ENCODE measurements at places on chromosomes 1 and 21.

- ATAC-seq: peak; percentile 41
These were observed 73.6 kb upstream of the PTGFRN start for GRCh38 chr1:116836099-116836498.

DNA sequence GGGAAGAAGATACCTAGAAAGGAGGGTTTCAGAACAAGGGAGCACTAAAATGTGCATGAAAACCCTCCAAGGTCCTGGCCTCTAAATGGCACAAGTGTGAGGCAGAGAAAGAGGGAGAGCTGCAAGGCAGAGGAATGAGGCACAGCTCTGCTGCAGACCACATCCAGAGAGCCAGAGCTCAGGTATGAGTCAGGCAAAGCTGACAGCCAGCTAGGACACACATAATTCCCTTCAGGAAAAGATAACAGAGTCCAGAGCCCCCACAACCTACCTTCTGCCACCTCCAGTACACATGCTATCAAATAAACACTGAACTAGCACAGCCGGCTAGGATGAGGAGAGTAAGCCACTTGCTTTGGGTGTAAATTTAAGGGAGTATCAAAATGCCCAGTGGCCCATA lies 62.2 kb downstream of the HSF2BP start:
- no peak for ATAC-seq

- no peak for ATAC-seq
These were observed 67.5 kb upstream of the RNPC3 start for GRCh38 chr1:103457886-103458455.

DNA sequence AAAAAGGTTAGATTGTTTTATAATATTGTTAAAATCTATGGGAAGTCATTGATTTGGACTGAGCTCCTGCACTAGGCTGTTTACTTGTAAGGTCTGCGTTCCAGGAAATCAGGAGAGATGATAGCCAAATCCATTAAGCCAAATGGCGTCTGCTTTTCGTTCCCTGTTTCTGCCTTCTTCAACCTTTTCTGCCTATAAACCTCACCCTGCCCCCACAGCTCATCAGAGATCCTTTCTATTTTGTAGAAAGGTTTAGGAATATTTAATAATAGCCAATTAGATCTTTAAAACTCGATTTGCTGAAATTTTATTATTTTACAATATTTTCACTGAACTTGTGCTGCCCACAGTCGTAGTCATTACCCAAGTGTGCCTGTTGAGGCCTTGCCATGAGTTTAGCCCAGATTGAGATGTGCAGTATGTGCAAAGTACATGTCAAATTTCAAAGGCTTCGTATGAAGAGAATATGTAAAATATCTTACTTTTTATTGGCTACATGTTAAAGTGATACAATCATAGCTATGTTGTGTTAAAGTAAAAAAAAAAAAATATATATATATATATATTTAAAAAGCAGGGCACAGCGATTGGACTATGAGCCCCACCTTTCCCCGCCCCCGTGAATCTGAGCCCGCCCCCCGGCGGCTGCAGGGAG lies 444 bp upstream of the IARS2 start:
- peak; percentile 1 for ATAC-seq

DNA sequence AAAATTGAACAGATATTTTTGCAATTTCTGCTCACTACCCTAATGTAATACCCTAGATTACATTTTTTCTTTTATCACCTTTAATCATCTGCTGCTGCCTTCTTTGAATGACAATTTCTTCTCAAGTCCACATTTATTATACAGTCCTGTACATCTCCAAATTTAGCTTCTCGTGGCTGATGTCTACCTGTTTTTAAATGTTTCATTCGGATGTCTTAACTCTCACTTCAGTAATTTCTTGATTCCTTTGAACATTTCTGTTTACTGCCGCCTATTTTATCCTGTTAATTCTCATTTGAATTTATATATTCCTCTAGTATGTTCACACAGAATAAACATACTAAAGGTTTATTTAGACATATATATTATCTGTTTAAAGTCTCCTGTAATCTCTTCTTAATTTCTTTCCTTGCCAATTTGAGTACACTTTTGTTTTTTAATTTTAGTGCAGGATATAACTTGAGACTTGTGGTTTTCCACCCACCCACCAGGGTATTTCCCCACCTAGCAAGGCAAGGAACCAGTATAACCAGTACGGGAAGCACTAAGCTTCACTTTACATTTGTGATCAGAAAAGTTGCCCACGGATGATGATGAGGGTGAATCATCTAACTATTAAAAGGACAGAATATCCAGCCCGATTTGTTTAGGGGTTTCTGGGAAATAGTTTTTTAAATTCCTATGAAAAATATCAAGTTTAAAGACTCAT lies 12.7 kb downstream of the INSL5 start:
- ATAC-seq: peak; percentile 77

GRCh38 chr1:205972491-205973168 lies 29.4 kb upstream of the SLC26A9 start:
- ATAC-seq: peak; percentile 27

GRCh38 chr1:77421504-77422233 lies 139.8 kb downstream of the AK5 start:
- ATAC-seq: no peak

GRCh38 chr1:11514366-11514765 lies 35.4 kb downstream of the DISP3 start:
- no peak for ATAC-seq

DNA sequence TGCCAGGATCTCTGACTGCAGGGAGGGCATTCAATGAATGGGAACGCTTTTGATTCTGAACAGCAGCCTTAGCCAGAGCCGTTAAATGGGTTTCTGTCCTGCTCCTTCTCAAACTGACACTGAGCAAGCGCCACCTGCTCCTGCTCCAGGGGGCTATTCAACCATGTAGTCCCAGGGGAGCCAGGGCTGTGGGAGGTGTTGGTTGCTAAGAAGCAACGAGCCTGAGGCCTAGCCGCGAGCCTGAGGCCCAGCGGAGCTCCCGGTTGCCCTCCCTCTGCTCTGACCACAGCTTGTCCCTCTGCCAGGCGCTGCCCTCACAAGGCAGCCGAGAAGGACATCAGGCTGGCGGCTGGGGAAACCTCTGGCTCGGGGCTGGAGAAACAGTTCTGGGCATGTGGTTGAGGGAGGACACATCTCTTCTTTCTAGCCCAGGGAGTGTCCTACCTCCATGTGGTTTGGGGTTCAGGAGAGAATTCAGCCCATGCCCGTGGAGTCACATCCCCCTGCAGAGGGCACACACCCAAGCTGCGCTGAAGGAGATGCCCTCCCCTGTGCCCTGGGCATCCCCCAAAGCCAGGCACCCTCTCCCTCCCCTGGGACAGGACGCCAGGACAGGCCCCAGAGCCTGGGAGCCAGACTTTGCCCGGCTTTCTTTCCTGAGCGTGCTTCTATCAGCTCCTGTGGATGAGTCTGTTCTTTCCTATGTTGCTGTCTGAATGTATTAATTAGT lies 18.0 kb downstream of the PCP4 start:
- ATAC-seq: no peak

- ATAC-seq: no peak
These were observed 383.8 kb upstream of the VAMP3 start for GRCh38 chr1:7387053-7387927.

GRCh38 chr1:121517586-121518230 lies 332.9 kb downstream of the SRGAP2C start:
- no peak for ATAC-seq

GRCh38 chr1:201842472-201843027 lies 13.6 kb downstream of the IPO9 start:
- ATAC-seq: no peak

DNA sequence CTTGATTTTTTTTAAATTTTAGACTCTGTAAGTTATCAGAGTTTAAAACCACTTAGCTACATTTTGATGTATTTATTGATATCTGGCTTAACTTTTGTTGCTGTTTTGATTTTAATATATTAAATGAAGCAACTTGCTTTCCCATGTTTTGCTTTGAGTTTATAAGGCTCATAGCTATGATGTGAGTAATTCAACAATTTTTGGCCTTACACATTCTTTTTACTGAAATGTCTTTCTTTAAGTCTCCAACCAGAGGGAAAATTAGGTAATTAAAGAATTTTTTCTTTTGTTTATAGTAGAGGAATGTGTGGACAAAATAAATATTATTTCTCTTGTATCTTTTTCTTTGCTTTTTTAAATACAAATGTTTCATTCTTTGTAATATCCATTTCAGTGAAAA lies 258.3 kb upstream of the ADAMTS5 start:
- ATAC-seq: no peak

- ATAC-seq: no peak
These were observed 3.5 kb upstream of the C1orf52 start for GRCh38 chr1:85262985-85263384.

- no peak for ATAC-seq
These were observed 6.1 kb downstream of the CCDC18 start for GRCh38 chr1:93186667-93187066.

GRCh38 chr1:40421431-40422384 lies 28.6 kb upstream of the ZFP69B start:
- no peak for ATAC-seq

DNA sequence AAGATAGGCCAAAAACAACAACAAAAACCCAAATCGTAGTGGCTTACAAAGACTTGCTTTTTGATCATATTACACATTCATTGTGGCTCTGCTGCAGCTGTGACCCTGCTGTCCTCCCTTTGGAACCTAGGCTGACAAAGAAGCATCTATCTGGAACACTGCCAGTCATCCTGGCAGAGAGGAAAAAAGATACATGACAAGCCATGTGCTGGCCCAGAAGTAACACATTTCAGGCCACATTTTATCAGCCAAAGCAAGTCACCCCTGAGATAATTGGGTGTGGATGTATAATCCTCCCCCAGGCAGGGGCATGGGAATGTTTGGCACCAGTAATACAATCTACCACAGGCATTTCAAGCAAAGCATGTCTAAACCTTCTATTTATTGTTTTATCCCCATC lies 37.2 kb upstream of the AGO1 start:
- no peak for ATAC-seq

DNA sequence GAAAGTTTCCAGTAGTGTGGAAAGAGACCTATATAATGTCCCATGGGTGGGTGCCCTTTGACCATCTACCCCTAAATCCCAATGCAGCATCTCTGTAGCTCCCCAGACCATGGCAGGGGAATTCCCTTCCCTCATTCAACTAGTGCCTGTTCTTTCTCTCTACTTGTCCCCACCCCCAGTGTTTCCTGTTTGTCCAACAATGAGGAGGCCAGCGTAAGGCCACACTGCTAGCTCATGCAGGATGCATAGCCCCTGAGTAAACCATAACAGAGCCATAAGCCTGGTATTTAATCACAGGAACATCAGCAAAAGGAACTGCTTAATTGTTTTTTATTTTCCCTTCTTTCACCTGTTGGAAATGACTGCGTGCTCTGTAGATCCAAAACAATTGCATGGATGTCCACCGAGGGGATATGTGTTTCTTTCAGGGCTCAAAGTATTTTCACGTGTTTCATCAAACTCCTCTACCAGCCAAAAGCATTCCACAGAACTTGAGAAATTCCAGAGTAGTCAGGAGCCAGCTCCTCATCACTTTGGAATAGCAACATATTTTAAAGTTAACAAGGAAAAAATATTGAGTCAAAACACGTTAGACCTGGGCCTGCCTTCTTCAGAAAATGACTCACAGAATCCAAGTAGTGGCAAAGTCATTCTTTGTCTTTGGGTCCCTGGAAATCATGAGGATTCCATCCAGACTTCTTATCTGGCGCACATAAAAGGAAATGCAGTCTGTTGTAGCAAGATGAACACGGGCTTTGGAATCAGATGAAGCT lies 162.5 kb upstream of the SGIP1 start:
- peak; percentile 43 for ATAC-seq

- peak; percentile 17 for ATAC-seq
These were observed 819 bp upstream of the GPR3 start for GRCh38 chr1:27391511-27392095.

- ATAC-seq: no peak
These were observed 66.4 kb upstream of the NEK2 start for GRCh38 chr1:211741788-211742187.

DNA sequence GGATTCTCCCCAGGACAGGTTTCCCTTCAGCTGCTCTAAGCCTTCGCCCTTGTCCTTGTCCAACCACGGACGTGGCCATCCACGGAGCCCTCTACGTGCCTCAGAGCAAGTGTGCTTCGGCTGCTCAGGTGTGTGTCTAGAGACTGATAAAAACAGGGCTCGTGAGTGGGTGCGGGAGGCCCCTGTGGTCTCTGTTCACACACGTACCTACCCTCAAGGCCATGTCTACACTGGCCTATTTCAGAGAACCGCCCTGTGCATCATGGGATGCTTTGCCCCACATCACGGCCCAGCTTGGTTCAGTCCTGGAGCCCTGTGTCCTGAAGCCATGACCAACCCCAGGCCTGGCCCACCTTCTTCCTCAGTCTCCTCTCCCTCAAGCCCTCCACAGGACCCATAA lies 24.6 kb upstream of the RUNX3 start:
- no peak for ATAC-seq

- peak; percentile 92 for ATAC-seq
These were observed 26.8 kb upstream of the ZNF697 start for GRCh38 chr1:119674835-119675289.

Measured in esophagus mucosa (tissue), 1 donor.